ENCODE measurements at places on chromosomes 16 and 17.

- no peak for DNase-seq
Measured at GRCh38 chr17:35295686-35296085, 52.8 kb downstream of the SLFN5 start.

DNA sequence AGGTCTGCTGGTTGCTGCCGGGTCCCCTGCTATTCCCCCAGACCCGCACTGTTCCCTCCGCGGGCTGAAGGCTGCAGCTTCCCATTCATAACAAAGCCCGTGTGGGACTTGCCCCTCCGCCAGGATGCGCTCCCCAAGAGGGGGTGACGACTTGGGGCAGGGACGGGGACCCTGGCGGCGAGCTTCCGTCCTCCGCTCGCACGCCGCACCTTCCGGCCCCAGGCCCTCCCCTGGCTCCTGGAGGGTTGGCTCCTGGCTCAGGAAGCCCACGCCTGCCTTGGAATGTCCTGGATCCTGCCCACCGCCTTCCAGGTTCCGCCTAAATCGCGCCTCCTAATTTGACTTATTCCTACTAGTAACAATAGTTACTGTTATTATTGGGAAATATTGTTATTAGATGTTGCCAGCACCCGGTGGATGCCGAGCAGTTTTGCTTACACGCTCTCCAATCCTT, 1.1 kb upstream of the TFAP4 start:
- peak; percentile 73 for DNase-seq

DNA sequence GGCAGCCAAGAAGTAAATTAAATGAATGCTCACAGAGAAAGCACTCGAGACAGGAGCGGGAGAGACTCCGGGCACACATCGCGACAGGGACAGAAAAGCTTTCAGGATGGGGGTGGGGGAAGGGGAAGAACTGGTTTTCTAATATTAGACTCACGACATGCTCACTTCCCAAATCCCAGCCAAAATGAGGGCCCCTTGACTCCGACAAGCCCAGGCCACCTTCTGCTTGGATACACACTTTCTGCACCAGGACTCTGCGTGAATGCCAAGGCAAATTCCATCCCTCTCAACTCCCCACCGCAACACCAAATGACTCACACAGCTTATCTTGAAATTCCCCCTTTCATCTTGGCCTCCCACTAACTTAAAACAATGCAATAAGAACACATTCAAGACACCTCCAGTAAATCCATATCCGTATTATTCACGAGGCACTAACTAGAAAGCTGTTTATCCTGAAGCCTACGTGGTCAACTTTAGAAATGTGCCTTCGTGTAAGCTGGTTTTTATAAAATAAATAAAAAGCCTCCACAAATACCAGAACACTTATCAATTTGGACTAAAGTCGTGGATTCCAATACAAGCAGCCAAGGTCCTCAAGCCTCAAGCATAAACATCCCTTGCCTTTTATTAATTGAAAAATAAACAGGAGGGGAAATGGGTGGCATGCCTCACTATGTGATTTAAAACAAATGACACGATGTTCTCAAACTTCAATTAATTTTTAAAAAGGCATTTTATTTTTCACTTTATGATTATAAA, 46.1 kb downstream of the NXN start:
- DNase-seq: no peak

DNA sequence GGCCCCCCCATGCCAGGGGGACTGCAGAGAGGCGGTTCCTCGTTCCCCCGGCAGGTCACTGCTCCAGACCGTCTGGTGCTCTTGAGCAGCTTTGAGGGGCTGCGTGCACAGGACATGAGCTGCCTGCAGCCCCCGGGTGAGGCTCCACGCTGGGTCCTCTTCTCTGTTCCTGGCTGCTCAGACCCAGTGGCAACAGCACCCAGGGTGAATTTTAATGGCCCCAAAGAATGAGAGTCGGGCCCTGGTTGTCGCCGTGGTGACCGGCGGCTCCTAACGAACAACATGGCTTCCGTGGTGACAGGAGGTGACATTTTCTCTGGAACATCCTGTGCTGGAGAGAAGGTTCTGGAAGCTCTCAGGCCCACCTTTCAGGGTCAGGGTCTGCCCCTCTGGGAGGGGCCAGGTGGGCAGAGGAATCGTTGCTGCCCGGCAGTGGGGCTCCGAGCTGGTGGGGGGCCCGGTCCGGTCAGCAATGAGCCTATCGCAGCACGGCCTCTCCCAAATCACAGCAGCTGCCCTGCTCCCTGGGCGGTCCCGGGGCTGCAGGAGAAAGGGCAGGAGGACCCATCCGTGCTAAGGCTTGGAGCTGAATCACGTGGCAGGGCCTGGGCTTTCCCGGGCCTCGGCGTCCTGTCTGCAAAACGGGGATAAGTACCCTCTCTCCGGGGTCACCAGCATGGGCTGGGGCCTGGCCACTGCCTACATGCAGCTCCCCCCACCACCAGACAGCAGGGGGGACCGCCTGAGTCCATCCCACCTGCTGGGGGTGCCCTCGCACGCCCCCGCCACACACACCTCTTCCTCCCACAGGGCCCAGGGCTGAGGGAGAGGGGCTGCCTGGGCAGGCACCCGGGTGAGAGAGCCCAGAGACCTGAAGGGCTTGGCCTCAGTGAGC, 3.4 kb upstream of the C1QTNF8 start:
- DNase-seq: no peak

- no peak for DNase-seq
Measured at GRCh38 chr17:80095038-80095843, 6.1 kb upstream of the GAA start.

DNA sequence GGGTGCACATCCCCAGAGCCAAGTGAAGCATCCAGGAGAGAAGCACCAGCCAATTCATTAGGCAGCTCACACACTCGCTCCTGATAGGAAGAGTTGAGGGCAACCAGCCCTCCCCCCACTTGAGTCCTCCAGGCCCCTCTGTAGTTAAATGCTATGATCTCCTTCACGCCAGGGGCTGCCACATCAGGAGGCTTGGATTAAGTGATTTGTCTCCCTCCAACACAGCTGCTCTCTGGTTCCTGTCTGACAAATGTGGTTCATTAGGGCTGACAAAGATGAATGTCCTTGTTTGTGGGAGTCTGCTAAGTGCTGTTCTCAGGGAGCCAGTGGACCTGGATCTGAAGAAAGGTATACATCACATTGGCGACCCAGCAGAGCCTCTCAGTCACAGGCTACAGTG, 94.5 kb upstream of the WSCD1 start:
- no peak for DNase-seq

- no peak for DNase-seq
Measured at GRCh38 chr16:30407804-30408534, 563 bp downstream of the ZNF771 start.

GRCh38 chr16:88636488-88637265, 1.7 kb upstream of the IL17C start:
- no peak for DNase-seq

GRCh38 chr17:836151-836550, 54.0 kb downstream of the MRM3 start:
- no peak for DNase-seq

- no peak for DNase-seq
Measured at GRCh38 chr16:4465977-4466779, 8.2 kb downstream of the NMRAL1 start.

- DNase-seq: no peak
Measured at GRCh38 chr16:54576785-54577184, 290.2 kb upstream of the IRX3 start.

DNA sequence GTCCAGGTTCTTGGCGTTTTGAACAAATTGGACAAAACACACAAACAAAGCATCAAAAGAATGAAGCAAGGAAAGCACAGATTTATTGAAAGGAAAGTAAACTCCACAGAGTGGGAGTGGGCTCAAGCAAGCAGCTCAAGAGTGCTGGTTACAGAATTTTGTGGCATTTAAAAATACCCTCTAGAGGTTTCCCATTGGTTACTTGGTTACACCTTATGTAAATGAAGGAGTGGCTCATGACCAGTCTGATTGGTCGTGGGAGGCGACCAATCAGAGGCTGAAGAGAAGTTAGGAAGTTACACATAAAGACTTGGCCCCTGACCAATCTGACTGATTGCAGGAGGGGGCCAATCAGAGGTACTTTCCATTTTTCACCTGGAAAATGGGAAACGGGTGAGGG, 1373.8 kb upstream of the GOT2 start:
- DNase-seq: no peak

GRCh38 chr16:88471575-88471974, 18.5 kb downstream of the ZFPM1 start:
- DNase-seq: no peak

DNA sequence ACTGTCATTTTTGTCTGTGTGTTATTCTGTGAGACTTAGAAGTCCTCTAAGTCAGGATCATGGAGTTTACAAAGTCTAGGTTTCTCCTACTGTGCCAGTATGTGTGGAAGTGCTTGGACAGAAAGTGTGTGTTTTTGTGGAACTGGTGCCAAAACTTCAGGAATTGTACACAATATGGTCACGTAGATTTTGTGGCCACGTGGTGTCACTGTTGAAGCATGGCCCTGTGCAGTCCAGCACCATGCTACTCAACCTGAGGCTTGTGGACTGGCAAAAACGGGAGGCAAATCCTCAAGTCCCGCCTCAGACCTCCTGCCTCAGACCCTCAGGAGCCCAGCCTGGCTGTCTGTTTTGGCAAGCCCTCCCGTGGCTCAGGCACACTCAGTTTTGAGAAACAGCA, 16.7 kb upstream of the ALKBH5 start:
- DNase-seq: no peak

GRCh38 chr16:30554557-30555314, 3.4 kb downstream of the ZNF764 start:
- no peak for DNase-seq

DNA sequence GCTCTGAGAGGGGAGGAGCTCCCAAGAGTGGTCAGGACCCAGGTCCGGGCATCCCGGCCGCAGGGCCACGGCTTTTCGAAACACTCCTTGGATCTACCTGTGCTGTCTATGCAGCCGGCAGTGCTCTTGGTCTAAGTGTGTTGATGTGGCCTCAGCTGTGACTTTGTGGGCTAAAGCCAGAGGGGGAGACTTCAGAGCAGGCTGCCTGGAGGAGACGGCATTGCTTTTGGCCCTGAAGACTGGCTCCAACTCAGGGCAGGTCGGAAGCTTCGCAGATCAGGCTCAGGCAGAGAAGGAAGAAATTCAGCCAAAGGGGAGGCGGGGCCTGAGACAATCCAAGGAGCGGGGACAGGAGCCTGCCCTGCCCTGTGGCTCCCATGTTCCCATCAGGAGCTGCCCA, 31.4 kb downstream of the PIEZO1 start:
- DNase-seq: no peak

DNA sequence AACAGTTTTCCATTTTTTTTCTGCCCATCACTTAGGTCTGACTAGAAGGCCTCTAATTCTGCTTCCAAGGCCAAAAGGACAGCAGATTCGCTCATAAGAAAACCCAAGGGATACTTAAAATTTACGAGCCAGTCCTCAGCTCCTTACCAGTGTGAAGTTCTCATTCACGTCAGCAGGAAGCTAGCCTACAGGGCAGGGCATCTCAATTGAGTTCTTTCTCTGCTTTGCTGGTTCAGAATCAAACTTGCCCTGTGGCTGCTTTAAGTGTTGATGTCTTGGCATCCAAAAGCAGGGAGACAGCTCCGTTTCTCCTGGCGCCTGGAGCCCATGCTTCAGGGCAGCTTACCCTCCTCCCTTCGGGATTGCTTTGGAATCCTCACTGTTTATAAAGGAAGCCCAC, 136.0 kb downstream of the ANKFN1 start:
- DNase-seq: no peak

- DNase-seq: peak; percentile 52
Measured at GRCh38 chr16:31455601-31456314, 3.5 kb upstream of the ARMC5 start.

GRCh38 chr16:28108590-28109247, 45.2 kb upstream of the GSG1L start:
- no peak for DNase-seq

GRCh38 chr17:57953705-57954396, 1.4 kb downstream of the CUEDC1 start:
- no peak for DNase-seq

DNA sequence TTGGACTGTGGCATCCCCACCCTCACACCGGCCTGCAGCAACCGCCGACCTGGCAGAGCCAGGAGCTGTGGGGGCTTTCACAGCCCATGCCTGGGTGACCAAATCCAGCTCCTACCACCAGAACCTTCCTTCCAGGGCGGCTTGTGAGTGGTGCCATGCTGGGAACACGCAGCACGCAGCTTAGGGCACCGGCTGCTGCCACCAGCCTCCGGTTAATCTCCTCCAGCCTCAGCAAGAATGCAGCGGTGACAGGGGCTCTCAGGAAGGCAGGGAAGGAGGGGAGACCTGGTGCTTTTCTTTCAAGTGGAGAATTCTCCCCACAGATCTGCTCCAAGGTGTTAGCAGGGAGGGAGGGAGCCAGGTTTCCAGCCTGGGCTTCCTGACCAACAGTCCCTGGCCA, 32.3 kb upstream of the ANKRD40CL start:
- no peak for DNase-seq

DNA sequence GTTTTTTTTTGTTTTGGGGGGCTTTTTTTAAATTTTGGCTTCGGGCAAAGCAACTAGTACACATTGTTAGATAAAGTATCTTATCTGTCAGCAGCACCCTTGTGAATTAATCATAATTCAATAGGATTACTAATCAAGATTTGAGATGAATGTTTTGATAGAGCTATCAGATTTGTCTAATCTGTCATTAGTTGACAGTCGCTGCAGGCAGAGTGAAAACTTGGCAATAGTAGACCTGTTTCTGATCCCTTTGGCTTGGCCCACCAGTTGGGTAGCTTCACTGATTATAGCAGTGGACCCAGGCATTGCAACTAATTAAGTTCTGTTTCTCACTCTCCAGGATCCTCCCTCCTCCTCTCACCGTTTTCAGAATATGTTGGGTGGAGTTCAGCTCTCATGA, 258.6 kb downstream of the IRX3 start:
- no peak for DNase-seq

- DNase-seq: no peak
Measured at GRCh38 chr17:81002409-81003361, 11.0 kb downstream of the CHMP6 start.

GRCh38 chr17:48998587-48999440, 1.6 kb downstream of the IGF2BP1 start:
- DNase-seq: peak; percentile 53

DNA sequence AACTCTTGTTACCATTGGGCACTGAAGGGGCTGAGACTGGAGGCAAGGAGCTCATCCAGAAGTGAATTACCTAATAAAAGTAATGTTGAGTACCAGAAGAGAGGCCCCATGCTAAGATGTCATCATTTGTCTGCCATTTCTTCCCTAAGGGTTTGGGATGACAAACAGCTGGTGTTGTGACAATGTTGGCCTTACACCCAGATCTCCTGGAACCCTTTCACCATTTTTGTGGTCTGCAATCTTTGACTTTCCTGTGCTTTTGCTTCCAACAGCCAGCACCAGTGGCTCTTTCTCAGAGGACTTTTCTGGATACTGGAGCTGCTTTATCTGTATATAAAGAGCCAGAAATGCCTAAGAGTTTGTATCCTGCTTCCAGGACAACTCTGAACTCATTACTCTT, 84.1 kb downstream of the SHISA9 start:
- DNase-seq: no peak

- no peak for DNase-seq
Measured at GRCh38 chr16:81469710-81470535, 25.3 kb downstream of the CMIP start.
